ENCODE measurements at places on chromosomes 2 and 18.

- DNase-seq = no peak
These were observed 6.0 kb downstream of the TMEM214 start for GRCh38 chr2:27038631-27039339.

DNA sequence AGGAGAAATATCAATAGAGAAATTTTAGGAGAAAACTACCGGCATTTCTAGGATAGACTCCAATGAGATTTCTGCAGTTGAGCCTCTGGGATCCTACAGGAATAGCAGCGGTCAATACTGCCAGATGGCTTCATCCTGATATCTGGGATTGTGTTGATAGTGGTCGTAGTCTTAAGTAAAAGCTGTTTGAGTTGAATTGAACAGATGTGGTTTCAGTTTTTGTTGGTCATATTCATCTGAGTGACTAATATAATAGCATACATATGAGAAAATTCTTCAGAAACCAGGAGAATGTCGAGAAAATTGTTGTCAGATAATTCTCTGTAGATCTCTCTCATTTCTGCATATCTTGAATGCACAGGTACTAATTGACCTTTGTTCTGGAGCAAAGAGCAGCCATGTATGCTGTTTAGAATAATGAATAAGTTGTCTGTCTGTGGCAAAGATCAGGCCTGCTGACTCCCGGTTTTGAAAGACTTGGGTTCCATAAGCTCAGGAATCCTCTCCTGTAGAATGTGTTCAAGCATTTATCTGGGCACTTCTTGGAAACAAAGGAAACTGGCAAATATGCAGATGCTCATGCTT lies 288.1 kb downstream of the TMX3 start:
- no peak for DNase-seq

- DNase-seq = no peak
These were observed 8.9 kb upstream of the SPDYA start for GRCh38 chr2:28801726-28802125.

- DNase-seq = no peak
These were observed 11.2 kb downstream of the NABP1 start for GRCh38 chr2:191688934-191689695.

DNA sequence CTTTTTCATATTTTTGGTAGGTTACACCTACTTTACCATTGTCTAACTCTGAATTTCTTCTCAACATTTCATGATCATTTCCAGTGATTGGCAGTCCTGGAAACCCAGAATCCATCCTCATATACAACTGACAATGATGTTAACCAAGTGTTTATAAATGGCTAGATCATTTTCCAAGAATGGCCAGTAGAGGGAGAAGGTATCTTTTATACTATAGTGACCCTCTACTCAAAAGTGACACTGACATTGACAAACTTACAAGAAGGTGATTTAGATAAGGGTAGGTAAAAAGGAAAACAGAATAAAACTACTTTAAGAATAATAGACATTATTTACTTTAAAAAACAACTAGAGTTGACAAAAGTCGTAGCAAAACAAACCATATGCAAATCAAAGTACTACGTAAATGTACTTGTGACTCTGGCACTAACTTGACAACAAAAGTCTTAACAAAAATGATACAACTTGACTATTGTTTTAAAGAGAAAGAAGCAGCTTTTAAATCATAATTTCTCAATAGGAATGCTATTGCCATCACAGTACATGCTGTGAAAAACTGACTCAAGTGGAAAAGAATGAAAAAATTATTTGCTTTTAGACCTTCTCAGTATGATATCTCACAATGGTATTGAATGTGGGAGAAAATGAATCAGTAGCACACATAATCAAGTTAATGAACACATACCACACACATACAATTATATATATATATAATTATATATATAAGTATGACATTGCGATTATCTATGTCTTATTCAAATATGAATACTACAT lies 76.6 kb upstream of the GRB14 start:
- peak; percentile 2 for DNase-seq

DNA sequence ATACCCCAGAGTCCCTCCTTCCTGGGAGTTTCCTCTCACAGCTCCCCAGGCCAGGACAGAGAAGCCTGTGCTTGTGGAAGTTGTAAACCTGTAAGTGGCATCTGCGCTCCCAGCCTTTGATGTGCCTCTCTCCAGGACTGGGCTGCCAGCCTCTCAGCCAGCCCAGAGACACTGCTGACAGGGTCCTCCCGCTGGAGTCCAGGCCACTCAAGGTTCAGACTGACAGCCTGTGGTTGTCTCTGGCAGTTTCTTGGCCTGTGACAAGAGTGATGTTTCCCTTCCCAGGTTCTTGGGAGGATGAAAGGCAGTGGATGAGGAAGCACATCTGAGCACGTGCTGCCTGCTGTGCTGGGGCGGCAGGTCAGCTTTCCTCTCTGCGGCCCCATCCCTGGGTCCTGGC lies 3.0 kb downstream of the SLC35F6 start:
- DNase-seq = no peak
